ENCODE measurements at places on chromosomes 5 and 9.
A peak's percentile ranks its signal among the peaks of the same experiment; 100 is the strongest.

- no peak for DNase-seq
Observed at GRCh38 chr5:33772380-33772897, 119.4 kb downstream of the ADAMTS12 start.

- no peak for DNase-seq
Observed at GRCh38 chr9:12777121-12778022, 2.6 kb downstream of the LURAP1L start.

GRCh38 chr5:14114615-14115251 is 28.4 kb upstream of the TRIO start:
- DNase-seq: no peak

DNA sequence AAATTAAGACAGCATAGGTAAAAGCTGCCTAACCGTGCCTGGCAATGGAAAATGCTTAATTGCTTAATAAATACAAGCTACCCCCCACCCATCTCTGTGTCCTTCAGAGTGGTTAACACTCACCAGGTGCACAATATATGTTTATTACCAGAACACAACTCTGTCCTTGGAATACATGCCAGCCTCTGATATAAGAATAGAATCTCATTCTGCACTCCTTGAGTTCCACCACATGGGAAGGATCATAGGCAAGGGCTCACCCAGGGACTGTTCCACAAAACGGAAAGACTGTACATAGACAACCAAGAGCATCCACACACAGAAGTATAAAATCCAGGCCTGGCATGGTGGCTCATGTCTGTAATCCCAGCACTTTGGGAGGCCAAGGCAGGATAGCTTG is 91.4 kb downstream of the STRBP start:
- DNase-seq: no peak

DNA sequence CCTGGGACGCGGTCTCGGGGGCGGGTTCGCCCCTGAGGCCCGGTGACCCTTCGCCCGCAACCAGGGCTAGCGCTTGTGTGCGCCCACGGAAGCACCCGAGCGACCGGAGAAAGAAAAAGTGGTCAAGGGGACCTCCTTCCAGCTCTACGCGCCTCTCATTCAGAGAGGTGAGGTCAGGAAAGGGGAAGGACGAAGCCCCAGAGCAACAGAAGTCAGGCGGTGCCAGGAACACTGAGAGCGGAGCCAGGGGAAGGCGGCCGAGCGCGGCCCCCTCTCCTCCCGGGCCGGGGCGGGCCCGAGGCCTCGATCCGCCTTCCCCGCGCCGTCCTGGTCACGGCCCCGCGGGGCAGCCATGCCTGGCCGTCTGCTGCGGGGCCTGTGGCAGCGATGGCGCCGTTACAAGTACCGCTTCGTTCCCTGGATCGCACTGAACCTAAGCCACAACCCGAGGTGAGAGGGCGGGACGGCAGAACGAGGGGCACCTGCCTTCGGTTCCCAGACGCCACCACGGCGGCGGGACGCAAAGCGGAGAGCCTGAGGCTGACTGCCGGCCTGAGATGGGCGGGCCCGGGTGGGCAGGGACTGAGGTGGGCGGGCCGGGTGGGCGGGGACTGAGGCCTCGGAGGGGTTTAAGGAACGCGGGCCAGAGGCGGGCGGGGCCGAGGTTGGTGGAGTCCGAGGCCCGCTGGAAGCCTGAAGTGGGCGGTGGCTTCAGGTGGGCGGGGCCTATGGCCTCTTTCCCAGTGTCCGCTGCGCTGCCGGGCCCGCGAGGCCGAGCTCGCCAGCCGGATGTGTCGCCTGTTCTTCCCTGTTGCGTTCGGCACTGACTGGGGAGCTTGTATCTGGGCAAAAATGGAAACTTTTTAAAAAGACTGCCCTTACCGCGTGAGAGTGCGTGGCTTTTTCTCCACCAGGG is at the start of gene SETD9:
SETD9 (plus strand) TSS at position 303 of the 916 bp plus-strand sequence; CDS start at position 353, 50 bp downstream.
- peak; percentile 96 for DNase-seq

All from brain microvascular endothelial cell (primary cell).